ENCODE measurements at places on chromosomes 16 and 17.

DNA sequence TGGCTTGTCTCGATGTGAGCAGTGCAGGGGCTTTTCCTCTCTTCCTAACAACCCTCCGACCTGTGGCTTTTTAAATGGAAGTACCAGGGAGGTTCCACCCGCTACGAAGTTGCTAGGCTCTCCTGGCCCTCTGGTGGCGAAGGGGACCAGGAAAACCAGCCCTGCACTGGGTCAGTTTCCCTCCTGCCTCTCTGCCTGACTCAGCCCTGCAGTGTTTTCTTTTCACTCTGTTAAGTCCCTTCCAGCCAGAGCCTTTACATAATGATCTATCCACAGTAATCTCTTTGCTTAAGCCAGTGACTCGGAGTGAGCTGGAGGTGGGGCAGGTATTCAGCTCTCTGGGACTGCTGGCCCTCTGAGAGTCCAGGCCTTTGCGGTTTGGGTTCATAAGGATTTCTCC is 331.3 kb upstream of the EEF2KMT start:
- no peak for DNase-seq

GRCh38 chr17:36743130-36743529 is 141.7 kb downstream of the MRM1 start:
- no peak for DNase-seq

DNA sequence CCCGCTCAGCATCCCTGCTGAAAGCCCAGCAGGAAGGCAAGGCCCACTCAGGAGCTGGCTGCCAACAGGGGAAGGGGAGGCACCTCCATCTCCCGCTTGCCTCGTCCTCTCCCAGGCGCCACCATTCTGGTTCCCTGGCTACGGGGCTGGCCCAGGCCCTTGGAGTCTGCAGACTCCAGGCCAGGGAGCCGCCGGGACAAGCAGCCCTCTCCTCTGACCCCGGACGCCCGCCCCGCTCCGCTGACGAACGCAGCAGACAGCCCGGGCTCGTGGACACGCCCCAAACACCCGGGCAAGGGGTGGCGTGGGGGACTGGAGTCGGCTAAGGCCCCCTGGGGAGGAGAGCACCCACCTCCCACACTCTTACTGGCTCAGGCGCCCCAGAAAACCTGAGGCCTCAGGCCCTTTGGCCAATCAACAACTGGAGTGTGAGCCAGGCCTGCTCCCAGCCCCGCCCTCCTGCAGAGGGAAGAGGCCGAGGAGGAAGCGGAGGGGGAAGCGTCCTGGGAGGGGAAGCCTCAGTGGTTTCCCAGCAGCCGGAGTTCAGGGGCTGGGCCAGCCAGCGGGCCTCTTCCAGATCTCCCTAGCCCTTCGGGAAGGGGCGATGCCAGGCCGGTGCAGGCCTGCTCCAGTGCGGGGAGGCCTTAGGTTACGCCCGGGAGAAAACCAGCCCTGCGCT is 4.2 kb downstream of the MNT start:
- DNase-seq, result peak; percentile 98

DNA sequence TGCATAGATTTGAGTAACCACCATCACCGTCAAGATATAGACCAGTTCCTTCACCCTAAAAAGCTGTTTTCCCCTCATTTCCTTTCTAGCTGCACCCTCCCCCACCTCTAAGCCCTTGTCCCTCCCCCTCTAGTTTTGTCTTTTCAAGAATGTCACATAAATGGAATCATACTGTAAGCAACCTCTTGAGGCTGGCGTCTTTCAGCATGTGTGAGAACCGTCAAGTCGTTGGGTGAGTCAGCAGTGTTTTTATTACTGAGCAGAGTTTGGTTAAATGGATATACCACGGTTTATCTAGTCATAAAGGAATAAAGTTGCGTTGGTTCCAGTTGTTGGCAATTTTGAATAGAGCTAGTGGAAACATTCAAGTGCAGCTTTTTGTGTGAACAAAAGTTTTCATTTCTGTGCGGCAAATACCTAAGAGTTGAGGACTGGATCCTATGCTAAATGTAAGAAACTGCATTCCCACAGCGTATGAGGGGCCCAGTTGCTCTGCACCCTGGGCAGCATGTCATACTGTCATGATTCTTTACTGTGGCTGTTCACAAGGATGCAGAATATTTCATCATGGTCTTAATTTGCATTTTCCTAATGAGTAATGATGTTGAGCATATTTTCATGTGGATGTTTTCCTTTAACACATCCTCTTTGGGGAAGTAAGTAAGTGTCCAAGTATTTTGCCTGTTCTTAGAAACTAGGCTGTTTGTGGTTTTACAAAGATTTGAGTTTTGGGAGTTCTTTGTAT is 264.3 kb downstream of the CPPED1 start:
- peak; percentile 86 for DNase-seq

GRCh38 chr17:33968350-33969044 is 286.6 kb upstream of the CCL2 start:
- peak; percentile 4 for DNase-seq

- no peak for DNase-seq
Measured at GRCh38 chr16:78290872-78291591, 191.6 kb downstream of the WWOX start.

DNA sequence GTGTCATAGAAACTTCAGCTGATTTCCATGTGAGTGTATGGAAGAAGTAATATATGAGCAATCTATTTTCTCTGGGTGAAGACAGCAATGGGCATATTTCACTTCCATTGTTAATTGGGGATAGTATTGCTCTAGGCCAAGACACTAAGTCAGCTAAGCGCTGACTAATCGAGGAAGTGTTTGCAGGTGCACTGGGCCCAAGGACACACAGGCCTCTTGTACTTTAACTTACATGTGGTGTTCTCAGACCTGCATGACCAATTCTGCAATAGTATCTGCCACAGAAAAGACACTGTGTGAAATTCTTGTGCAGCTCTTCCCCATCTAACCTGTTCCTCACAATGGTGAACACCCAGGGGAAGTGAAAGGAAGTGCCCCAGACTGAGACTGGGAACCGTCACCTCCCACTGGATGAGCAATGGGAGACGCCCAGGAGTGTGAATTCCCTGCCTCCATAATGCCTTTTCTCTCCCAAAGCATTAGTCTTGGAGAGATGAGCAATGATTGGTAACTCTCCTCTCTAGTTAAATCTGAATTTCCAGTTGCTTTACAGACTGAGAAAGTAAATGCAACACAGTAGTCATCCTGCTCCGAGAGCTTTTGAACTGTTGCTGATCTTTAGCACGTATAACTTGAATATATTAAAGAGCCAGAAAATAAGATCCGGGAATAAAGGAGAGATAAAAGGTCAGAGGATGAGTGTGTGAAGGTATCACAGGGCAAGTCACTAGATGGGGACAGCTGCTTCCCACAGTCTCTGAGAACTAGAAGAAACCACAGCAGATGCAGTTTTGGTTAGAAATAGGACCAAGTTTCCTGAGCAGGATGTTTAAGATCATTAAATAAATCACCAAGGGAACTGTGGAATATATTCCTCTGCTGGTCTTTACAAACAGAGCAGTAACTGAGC is 82.6 kb downstream of the CDK5R1 start:
- DNase-seq, result peak; percentile 47

DNA sequence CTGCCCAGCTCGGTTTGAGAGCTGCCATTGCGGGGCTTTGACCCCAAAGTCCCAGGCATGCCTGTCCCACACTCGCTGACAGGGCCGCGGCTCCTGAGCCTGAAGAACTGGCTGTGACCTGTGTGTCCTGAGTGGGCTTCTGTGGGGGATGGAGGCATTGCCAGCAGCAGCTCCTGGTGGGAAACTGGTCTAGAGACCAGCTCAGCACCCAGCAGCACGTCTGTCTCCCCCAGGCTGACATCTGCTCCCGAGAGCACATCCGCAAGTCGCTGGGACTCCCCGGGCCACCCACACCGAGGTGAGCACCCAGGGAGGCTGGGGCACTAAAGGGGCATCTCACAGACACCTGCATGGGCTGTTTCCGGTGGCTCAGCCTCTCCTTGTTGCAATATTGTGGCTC is 13.4 kb downstream of the ENDOV start:
- no peak for DNase-seq

- DNase-seq, result no peak
Measured at GRCh38 chr16:85631802-85632393, 18.8 kb downstream of the GSE1 start.
